Esophagus squamous epithelium (tissue), 5 donors: ENCODE measurements at places on chromosomes 6 and 20.

- no peak for DNase-seq
Measured at GRCh38 chr6:167714152-167714551, 112.6 kb upstream of the AFDN start.

DNA sequence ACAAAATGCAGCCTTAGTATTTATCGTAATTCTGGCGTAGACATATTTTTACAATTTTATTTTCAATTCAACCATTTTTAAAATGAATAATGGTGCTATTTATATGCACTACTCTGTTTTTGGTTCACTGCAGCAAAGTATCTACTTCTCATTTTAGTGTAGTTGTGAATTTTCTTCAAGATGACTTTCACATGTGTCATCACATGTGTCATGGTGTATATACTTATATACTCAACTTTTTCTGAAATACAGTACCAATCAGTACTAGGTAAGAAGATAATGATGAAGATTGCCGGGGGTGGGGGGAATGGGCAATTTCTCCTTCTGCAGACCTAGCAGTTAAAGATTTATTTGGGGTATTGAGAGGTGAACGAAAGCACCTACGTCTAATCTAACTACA, 634.5 kb downstream of the PHF3 start:
- no peak for DNase-seq

DNA sequence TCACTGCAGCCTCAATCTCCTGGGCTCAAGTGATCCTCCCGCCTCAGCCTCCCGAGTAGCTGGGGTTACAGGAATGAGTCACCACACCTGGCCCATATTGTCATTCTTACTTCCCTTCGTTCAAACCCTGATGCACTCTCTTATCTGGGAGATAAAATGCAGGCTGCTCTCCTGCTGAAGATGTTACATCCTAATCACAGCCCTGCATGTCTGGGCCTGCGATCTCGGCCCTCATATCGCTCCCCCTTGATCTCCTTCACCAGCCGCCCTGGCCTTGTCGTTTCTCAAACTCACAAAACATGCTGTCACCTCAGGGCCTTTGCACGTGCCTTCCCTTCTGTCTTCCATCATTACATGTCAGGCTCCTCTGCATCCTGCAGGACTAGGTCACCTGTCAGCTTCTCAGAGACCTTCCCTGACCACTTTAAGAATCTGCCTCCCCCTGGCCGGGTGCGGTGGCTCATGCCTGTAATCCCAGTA, 8.8 kb upstream of the C20orf203 start:
- no peak for DNase-seq

DNA sequence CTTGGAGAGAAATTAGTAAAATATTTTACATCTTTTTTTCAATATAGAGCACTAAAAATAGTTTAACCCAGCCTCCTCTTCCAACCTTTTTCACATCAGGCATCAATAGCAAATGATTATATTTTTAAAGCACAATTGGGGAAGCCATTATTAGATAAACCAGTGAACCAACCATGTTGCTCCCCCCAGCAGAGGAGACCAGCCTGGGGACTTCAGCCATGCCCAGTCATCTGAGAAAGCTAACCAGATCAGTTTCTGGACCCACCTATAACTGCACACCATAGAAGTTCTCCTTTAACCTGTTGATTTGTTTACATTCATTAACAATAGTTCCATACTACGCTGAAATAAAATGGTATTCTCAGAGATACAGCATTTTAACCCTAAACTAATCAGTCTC, 13.8 kb upstream of the SDHAF4 start:
- no peak for DNase-seq

DNA sequence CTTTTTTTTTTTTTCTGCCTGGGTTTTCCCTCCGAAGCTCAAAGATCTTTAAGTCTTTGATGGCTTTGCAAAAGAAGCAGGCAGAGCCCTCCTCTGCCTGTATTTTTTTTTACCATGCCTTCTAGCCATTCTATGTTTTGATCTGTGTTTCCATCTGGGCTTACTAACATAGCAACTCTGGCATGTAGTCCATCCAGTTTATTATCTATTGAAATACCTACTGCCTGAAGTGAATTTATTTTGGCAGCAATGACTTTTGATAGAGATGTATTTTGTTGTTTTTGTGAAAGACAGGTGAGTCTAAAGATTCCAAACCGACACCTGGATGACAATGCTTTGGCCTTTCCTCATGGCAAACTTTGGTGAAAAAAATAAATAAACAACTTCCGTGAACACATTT, 1157.7 kb upstream of the MAP3K7 start:
- no peak for DNase-seq

DNA sequence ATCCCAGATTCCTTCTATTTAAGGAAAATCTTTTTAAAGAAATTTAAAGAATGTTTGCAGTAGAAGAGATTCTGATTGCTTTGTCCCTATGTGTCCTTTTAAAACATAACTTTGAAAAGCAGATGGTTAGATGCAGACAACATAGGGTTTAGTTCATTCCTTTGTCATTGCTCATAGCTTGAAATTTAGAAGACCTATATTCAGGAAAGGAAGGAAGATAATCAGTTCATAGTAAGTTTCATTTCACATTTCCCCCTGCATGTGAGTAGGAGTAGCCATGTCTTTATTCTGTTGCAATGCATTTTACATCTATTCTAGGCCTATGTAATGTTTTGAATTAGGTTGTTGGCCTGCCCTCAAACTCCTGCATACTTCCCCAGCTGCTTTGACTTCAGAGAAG, 197.9 kb upstream of the GRIK2 start:
- no peak for DNase-seq

DNA sequence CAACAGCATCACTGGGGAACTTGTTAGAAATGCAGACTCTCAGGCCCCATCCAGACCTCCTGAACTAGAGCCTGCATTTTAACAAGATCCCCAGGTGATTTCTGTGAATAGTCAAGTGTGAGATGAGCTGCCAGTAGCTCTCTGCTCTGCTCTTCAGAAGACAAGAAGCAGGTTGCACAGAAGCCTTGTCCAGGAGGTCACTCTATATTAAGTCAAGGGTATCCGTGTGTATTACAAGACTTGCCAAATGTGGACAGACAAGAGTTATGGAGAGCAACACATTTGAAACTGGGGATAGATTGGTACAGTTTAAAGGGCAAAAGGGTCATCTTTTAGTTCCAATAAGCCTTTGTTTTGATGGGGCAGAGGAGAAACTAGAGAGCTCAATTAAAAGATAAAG, 23.2 kb upstream of the RIN2 start:
- DNase-seq = no peak

DNA sequence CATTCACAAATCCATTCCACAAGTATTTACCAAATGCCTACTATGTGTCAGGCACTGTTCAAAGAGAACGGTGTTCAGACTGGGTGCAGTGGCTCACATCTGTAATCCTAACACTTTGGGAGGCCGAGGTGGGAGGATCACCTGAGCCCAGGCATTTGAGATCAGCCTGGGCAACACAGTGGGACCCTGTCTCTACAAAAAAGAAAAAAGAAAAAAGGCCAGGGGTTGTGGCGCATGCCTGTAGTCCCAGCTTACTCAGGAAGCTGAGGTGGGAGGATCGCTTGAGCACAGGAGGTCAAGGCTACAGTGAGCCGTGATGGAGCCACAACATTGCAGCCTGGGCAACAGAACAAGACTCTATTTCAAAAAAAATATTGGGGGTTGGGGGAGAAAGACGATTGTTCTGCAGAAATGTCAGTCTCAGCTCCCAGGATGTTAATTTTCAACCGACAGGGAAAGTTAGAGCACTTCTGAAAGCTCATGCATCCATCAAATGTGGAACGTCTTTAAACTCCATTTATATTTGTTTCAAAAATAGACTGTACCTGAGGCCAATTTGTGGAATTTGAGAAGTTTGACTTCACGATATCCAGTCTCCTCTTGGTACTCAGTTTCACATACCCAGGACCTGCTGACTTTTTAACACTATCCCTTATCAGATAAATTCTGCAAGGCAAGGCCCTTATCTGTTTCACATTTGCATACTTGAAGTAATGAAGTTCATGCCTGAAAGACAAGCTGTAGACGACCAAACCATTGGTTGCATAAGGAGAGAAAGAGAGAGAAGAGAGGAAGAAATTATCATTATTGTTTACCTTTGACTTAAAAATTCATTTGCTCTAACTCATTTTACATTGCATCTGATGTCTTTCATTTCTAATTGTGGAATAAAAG, 14.8 kb upstream of the BTN3A2 start:
- DNase-seq = no peak

DNA sequence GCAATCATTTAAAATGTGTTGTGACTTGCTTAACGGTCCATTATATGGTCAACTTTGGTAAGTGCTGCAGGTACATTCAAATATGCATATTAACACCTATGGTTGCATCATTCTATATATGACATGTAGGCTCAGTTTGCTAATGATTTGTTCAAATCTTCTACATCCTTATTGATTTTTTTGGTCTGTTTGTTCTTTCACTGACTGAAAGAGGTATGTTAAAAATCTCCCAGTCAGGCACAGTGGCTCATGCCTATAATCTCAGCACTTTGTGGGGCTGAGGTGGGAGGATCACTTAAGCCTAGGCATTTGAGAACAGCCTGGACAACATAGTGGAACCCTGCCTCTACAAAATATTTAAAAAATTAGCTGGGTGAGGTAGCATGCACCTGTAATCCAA, 29.2 kb downstream of the PIGU start:
- DNase-seq = no peak
